Substantia nigra (tissue), 51 donors: ENCODE measurements at places on chromosomes 6 and 20.

- no peak for DNase-seq
Measured at GRCh38 chr20:37915800-37916570, 13.1 kb downstream of the VSTM2L start.

DNA sequence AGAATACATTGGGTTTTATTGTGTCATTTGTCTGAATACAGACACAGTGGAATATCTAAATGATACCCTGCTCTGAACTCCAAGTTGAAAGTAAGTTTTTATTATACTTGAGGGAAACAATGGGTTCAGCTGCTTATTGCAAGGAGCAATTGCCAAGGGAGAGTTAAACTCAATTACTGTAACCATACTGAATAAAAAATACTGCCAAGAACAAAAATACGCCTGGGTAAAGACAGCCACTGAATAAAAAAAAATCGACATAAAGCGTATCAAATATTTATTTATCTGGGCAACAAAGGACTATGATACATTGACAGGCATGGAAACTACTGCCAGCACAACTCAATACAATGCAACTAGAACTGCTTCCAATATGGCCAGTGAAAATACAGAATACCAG lies 18.1 kb downstream of the TFAP2A start:
- no peak for DNase-seq

- no peak for DNase-seq
Measured at GRCh38 chr20:549722-550496, 6.3 kb upstream of the CSNK2A1 start.

- no peak for DNase-seq
Measured at GRCh38 chr6:159821122-159821521, 21.0 kb downstream of the PNLDC1 start.

DNA sequence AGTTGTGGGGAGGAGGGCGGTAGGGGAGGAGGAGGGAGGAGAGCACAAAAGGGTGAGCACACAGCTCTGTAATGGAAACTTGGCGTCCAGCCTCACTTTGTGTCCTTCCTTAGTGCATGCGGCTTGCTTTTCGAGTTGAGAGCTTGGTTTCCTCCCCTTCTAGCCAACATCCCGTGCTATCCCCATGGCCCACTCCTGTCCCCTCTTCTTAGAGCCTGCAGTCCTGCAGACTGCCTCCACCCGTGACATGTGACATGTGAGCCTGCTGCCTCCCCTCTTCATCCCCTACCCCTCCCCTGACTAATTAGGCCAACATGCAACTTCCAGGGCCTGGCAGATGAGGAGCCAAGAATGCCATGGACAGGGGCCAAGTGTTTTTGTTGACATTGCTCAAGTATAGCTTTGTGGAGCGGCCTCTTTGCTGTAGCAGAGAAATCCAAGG lies 63.2 kb downstream of the SLC24A3 start:
- DNase-seq: peak; percentile 26

DNA sequence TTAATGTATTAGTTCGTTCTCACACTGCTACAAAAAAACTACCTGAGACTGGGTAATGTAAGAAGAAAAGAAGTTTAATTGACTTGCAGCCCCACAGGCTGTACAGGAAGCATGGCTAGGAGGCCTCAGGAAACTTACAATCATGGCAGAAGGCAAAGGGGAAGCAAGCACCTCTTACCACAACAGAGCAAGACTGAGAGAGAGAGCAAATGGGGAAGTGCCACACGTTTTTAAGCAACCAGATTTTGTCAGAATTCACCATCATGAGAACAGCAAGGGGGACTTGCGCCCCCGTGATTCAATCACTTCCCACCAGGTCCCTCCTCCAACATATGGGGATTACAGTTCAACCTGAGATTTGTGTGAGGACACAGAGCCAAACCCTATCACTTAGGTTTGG lies 70.8 kb upstream of the SRSF6 start:
- DNase-seq: no peak

DNA sequence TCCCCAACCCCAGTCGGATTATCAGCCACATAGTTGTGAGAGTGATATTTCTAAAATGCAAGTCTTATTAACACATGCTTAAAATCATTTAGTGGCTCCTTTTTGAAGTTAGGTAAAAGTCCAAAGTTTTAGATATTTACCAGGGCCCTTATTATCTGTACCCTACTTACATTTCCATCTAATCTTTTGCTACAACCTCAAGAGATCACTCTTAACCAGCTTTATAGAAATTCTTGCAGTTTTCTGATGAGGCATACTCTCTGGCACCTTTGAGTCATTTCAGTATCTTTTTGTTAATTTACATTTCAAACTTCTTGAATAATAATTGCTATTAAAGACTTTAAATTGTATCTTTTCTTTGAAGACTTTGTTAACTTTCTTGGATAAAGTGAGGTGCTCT lies 453.3 kb downstream of the RFPL4B start:
- DNase-seq: no peak

GRCh38 chr6:135141728-135142127 lies 39.4 kb upstream of the MYB start:
- DNase-seq: no peak

DNA sequence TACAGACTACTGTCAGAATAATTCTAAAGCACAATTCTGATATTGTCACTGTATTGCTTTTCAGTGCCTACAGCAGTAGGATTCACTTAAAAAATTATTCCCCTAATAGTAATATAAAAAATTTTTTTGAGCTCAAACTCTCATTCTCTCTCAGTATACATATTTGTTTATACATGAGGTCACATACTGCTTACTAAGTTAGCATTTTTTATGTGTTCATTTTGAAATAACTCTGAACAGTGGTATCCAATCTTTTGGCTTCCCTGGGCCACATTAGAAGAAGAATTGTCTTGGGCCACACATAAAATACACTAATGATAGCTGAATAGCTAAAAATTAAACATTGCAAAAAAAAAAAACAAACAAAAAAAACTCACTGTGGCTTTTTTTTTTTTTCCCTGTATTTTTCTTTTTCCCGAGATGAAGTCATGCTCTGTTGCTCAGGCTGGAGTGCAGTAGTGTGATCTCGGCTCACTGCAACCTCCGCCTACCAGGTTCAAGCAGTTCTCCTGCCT lies 38.6 kb downstream of the ASXL1 start:
- no peak for DNase-seq

- DNase-seq: no peak
Measured at GRCh38 chr20:34624629-34625028, 52.3 kb downstream of the PIGU start.

DNA sequence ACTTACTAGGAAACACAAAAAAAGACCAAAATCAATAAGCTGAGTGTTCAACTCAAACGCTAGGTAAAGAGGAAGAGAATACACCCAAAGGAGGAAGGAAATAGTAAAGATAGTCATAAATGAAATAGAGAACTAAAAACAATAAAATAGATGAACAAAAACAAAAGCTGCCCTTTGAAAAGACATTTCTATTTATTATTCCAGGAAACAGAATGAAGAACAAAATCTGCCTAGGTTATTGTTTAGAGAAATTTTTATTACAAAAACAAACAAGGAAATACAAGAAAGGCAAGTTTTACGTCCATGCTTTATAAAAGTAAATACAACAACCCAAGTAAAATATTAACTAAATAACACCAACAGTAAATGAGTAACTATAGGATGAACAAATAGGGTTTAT lies 20.1 kb downstream of the HLA-DMB start:
- no peak for DNase-seq

GRCh38 chr20:63274381-63275228 lies 2.0 kb downstream of the ARFGAP1 start:
- DNase-seq: no peak

DNA sequence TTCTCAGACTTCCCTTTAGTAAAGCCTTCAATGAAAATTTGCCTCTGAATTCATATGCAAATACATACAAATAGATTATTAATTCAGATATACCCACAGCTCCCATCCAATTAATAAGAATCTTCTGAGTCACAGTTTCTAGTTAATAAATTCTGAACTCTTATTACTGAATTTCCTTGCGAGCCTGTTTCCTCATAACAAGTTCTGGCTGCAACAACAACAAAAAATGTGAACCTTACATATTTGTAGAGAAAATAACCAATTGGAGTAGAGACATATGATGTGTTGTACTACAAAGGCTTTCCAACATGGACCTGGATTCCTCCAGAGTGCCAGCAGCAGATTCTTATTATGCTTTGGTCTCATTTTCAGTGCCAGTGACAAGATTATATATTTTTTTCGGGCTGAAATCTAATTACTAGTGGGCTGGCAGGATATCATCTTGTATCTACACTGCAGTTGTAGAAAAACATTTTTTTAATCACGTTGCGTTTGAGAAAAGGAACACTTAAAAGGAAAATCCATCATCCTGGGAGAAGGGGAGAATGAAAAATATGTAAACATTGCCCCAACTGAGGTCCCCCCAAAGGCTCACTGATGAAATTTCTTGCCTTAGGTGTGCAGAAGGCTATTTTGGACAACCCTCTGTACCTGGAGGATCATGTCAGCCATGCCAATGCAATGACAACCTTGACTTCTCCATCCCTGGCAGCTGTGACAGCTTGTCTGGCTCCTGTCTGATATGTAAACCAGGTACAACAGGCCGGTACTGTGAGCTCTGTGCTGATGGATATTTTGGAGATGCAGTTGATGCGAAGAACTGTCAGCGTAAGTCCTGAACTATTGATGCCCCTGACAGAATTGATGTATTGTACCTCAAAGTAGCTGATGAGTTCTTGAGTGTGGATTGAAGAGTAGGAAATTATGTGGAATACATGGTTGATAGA lies 404.6 kb downstream of the LAMA2 start:
- no peak for DNase-seq
